ENCODE measurements at places on chromosomes 4 and X.

GRCh38 chrX:30468471-30468870 lies 109.1 kb downstream of the TASL start:
- no peak for DNase-seq

GRCh38 chr4:142034101-142034500 lies 397.7 kb downstream of the IL15 start:
- DNase-seq, result no peak

DNA sequence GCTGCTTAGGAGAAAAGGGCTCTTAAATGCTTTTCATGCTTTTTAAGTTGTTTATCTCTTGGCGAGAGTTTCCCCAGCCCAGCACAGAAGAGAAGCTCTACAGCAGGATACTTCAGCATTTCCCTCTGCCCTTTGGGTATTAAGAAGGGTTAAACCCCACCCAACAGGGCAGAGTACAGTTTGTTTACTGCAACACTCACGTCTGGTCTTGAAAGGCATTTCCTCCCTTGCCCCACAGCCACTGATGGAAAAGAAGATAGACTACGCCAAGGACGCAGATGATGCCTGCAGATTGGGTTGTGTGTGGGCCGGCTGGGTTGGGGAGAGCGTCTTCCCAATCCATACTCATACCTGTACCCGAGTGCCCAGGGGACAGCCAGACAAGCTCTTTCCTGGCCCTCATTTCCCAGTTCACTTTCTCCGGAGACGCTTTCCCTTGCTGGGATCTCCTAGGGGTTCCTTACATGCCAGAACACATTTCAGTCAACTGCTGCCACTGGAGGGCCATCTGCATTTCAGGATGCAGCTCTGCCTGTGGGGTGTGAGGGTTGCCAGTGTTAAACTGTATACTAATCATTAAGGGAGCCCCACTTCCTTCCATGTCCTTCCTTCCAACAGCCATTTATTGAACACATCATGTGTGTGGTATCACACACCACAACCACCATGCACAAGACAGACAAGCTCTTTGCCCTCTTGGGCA lies 96.5 kb upstream of the DHX15 start:
- no peak for DNase-seq

GRCh38 chr4:118797558-118798142 lies 38.3 kb downstream of the SEC24D start:
- no peak for DNase-seq

GRCh38 chrX:151396042-151396824 lies 773 bp upstream of the VMA21 start:
- DNase-seq, result peak; percentile 1

DNA sequence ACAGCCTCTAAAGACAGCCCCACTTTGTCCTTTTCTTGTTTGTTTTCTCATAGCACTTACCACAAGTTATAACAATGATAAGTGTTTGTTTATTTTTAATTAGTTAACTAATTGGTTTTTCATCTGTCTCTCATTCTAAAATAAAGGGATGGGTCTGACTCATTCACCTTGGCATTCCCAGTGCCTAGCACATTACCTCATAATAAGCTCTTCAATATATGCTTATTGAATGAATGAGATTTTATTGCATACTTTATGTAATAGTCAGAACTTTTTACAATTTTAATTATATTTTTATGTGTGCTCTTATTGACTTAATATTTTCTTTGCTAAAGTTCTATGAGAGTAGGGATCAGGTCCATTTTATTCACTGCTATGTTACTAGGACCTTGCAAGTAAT lies 22.8 kb upstream of the PRKG2 start:
- no peak for DNase-seq

GRCh38 chr4:55834086-55834795 lies 14.7 kb downstream of the EXOC1L start:
- DNase-seq, result no peak

GRCh38 chr4:38242822-38243387 lies 282.7 kb downstream of the PTTG2 start:
- no peak for DNase-seq

DNA sequence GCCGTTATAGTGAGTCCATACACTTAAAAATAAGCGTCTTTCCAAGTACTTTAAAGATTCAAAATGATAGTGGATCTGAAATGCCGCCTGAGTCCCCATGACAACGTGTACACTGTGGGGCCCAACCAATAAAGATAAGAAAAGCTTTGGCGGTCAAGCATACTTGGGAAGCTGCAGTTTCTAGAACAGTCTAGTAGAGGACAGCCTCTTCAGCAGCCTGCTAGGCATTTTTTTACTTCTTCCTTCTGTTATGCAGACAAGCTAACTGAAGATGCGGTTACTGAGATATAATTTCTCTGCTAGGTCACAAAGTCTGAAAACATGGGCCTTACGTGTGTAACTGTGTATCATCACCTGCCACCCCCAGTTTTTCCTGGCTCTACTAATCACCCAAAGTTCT lies 402 bp upstream of the UPRT start:
- no peak for DNase-seq

DNA sequence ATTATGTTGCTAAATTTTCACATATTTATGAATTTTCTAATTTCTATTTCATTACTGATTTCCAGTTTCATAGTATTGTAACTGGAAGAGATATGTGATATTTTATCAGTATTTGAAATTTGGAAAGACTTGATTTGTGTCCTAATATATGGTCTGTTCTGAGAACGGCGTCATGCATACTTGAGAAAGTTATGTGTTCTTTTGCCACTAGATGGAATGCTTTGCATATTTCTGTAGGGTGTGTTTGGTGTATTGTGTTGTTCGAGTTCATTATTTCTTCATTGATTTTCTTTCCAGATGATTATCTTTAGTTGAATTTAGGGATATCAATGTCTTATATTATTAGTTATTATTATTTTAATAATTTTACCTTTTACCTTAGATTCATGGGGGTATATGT lies 110.6 kb upstream of the ITM2A start:
- no peak for DNase-seq

All from C1 segment of cervical spinal cord (tissue), 14 donors.